ENCODE measurements at places on chromosomes 16 and 17.
A peak's percentile ranks its signal among the peaks of the same experiment; 100 is the strongest.

DNA sequence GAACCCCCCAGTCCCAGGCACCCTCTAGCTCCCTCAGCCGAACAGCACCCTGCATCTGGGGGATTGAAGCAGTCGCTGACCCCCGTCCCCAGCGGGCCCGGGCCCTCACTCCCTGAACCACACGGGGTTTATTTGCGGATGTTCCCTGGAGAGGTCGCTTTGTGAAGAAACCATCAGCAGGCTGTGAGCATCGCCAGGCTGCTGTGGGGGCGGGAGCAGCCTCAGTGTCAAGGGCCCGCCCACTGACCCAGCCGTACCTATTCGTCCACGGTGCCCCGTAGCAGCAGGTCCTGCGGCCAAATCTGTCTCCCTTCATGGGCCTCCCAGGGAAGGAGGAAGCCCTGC lies 6.4 kb upstream of the RAB40C start:
- no peak for DNase-seq

DNA sequence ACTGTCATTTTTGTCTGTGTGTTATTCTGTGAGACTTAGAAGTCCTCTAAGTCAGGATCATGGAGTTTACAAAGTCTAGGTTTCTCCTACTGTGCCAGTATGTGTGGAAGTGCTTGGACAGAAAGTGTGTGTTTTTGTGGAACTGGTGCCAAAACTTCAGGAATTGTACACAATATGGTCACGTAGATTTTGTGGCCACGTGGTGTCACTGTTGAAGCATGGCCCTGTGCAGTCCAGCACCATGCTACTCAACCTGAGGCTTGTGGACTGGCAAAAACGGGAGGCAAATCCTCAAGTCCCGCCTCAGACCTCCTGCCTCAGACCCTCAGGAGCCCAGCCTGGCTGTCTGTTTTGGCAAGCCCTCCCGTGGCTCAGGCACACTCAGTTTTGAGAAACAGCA lies 16.7 kb upstream of the ALKBH5 start:
- DNase-seq: no peak

DNA sequence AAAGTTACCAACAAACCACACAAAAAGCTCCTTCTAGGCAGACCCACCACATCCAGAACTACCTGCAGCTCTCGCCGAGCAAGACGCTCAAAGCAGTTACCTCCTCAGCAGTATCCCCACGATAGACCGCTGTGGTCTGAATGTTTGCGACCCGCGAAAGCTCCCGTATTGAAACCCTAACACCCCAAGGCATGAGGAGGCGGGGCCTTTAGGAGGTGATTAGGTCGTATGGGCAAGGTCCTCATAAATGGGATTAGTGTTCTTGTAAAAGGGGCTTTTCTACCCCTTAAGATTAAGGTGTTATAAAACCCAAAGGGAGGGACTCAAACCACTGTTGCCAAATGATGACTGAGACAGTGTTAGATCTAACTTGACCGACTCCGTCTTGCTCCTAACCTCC lies 19.0 kb upstream of the RPH3AL start:
- no peak for DNase-seq

- DNase-seq: no peak
Observed at GRCh38 chr16:15906439-15906838, 18.0 kb upstream of the CEP20 start.

GRCh38 chr17:42514279-42514678 lies 21.8 kb upstream of the NAGLU start:
- DNase-seq: no peak

GRCh38 chr17:77516902-77517301 lies 376.1 kb downstream of the SEC14L1 start:
- no peak for DNase-seq

GRCh38 chr16:2205104-2205966 lies at the start of gene MLST8:
Gene MLST8, plus strand, starts transcription at chr16:2205454. Its CDS starts 632 bp downstream, at chr16:2206086.
- peak; percentile 96 for DNase-seq

- no peak for DNase-seq
Observed at GRCh38 chr17:2068519-2069051, 13.7 kb downstream of the HIC1 start.

GRCh38 chr17:81740395-81740961 lies 28.4 kb downstream of the SLC25A10 start:
- DNase-seq: no peak

DNA sequence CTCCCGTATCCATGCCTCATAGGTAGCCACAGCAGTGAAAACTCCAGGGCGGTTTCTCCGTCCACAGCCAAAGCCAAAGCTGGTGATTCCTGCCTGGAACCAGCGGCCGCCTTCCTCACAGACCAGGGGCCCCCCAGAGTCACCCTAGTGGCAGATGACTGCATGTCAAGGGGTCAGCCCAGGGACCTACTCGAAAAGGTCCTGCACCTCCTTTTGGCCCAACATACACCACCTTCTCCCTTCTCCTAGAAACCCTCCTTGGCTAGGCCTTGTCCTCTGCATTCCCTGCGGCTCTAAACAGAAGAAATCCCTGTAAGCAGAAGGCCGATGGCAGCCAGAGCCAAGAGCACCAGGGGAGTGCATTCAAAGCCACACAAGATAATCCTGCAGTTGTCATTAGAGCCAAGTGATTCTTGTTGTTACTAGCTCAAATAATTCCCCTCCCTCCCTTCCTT lies 6.1 kb downstream of the PRSS36 start:
- DNase-seq: no peak

- DNase-seq: peak; percentile 13
Observed at GRCh38 chr16:81545470-81546250, 101.1 kb downstream of the CMIP start.

- DNase-seq: no peak
Observed at GRCh38 chr16:35298460-35299243, 1839.2 kb downstream of the TP53TG3F start.

DNA sequence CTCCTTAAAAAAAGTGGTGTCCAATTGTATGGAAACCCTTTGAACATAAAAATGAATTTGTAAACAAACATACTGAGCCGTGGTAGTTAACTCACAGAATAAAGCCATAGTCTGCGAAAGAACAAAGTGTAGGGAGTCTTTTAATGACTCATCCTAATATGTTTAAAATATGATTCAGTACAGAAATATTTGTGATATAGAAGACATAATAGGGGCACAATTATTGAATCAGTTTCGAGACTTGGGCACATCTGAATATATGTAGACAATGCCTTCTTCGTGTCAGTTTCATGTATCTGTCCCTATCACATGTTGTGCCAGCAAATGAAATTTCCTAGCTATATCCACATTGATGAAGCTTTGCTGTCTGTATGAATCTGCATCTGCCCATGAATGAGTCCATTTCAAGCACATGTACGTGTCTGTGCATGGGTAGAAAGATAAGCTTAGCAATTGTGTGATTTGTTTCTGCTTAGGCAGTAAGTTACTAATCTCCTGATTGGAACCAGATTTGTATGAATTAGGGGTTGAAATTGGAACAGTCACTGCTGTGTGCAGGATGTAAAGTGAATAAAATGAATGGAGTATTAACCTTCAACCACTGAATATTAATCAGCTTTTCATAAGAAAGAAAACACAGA lies 112.5 kb upstream of the SOX9 start:
- DNase-seq: no peak

GRCh38 chr16:2748757-2749455 lies 3.5 kb upstream of the SRRM2 start:
- DNase-seq: no peak

DNA sequence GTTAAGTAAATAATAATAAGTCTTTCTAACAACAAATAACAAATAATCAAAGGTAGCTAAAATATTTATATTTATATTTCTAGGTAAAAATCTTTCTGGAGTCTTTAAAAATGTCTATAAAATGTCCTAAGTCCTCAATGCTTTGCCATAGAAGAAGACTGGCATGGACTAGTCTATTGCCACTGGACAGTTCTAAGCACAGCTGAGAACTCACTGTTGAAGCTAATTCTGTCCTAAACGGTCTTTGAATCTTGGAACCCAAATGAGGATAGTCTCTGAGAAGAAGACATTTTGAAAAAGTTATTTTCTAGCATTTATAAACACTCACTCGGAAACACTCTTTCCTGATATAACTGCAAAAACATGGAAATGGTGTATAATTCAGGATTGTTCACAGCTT lies 539 bp downstream of the MYH8 start:
- no peak for DNase-seq

GRCh38 chr17:80910043-80910442 lies 81.6 kb upstream of the CHMP6 start:
- no peak for DNase-seq

DNA sequence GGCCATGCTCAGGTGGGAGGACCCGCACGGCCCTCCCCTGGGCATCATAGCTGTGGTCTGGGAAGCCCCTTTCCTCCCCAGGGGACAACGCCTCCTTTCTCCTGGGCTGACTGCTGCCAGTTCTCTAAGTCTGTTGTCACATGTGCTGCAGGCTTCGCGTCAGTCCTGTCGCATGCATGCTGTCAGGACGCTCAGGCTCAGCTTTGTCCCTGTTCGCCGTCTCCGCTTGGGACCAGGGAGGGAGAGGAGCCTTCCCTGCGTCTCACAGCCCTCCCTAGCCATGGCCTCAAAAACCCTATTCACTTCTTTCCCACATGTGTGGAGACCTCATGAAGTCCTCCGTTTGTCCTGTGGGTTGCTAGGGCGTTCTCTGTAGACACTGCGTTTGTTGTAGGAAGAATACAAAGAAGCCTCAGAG lies 21.4 kb downstream of the LDHD start:
- no peak for DNase-seq

DNA sequence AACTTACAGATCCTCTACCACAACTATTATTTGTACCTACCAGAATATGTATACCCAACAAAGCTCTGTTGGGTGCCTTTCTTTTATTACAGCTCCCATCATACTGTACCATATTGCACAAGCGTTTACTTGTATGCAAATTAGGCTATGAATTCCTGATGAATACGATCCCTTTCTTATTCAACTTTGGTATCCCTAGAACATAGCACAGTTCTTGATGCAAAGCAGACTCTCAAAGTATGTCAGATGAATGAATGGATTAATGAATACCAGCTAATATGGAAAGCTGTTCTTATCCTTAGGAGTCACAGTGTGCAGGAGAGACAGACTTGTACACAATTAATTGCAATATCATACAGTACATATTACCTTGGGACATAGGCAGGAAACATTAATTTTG lies 79.7 kb upstream of the NACA2 start:
- no peak for DNase-seq

GRCh38 chr17:4477255-4477791 lies 21.4 kb upstream of the SPNS2 start:
- DNase-seq: no peak

GRCh38 chr17:80307994-80308691 lies 47.5 kb downstream of the RNF213 start:
- DNase-seq: no peak

GRCh38 chr17:2947588-2947950 lies 115.8 kb downstream of the OR1D5 start:
- no peak for DNase-seq

DNA sequence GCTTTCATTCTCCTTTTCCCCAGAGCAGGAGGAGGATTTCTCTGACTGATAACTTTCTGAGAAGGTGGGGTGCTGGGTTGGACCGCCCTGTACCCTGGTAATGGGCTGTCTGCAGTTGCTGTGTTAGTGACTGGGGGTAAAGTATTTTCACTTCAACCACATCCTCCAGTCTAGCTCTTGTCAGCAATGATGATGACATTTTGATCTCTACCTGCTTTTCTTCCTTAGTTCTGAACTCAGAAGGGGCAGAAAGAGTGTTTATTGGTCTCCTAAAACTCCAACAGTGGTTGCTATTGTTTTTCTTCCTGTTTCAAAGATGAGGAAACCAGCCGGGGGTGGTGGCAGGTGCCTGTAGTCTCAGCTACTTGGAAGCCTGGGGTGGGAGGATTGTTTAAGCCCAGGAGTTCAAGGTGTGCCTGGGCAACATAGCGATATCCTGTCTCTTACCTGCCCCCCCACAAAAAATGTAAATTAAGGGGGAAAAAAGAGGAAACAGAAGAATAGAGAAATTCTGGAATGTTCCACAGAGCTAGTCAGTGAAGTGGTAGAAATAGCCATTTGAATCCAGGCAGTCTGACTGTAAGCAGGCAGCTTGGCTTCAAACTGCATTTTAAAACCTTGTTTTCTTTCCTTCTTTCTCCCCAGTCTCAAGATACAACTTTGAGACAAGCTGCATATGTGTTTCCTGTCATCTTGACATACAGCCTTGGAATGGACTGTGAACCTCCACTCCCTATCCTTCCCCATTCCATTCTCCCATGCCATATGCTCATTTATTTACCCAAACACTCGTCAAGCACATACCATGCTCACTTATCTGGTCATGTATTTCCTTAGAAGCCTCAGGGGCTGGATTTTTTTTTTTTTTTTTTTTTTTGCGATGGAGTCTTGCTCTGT lies 3.3 kb upstream of the N4BP1 start:
- peak; percentile 87 for DNase-seq

DNA sequence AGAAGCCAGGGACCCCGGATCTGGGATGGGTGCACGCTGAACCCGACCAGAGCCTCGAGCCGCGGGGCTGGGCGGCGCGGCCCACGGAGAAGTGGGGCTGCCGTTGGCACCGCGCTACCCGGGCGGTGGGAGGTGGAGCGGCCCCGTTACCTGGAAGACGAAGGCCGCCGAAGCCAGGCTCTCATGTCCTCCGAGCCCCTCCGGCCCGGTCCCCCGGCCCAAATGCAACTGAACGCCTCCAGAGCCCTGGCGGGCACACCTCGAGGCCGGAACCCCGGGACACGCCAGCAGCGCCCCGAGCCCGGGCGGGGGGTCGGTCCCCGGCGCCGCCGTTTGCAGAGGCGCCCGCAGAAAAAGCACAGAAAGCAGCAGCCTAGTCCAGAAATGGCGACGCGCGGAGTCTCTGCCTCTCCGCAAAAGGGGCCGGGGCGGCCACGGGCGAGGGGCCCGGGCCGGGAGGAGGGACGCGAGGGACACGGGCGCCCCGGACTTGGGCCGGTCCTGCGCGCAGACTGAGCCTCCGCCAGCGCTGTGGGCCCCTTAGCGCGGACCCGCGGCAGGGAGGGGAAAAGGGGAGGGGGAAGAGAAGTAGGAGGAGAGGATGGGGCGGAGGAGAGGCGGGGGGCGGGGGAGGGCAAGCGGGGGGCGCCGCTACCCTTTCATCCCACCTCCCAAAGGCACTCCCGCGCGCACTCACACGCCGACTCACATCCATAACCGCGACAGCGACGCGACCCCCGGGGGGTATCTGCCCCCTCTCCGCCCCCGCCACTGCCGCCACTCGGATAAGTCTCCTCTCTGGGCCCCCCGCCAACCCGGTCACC lies 1.4 kb downstream of the AXIN2 start:
- DNase-seq: peak; percentile 31

- no peak for DNase-seq
Observed at GRCh38 chr16:73542885-73543284, 495.0 kb upstream of the ZFHX3 start.

DNA sequence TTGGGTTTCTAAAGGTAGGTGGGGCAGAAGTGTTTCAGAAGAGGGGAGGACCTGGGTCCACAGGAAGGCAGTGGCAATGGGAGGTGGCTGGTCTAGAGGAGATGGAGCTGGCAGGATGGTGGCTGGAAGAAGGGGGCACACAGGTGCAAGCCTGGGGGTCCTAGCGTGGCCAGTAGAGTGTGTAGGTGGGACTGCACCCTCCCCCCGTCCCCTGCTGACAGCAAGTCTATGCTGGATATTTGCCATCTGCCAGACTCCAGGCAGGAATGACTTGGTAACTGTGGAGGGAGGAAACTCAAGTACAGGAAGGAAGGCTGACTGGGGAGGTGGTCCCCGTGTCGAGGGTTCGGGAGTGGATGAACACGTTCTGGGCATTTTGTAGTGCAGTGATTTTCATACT lies 8.6 kb downstream of the MED9 start:
- DNase-seq: no peak

- DNase-seq: peak; percentile 57
Observed at GRCh38 chr17:4881761-4882555, 17.4 kb upstream of the C17orf107 start.

GRCh38 chr17:75084039-75084660 lies 3.6 kb upstream of the SLC16A5 start:
- DNase-seq: no peak
